ENCODE measurements at places on chromosomes 16 and 17.
A peak's percentile ranks its signal among the peaks of the same experiment; 100 is the strongest.

GRCh38 chr17:73640691-73641090 is 3.6 kb downstream of the SDK2 start:
- DNase-seq = no peak

DNA sequence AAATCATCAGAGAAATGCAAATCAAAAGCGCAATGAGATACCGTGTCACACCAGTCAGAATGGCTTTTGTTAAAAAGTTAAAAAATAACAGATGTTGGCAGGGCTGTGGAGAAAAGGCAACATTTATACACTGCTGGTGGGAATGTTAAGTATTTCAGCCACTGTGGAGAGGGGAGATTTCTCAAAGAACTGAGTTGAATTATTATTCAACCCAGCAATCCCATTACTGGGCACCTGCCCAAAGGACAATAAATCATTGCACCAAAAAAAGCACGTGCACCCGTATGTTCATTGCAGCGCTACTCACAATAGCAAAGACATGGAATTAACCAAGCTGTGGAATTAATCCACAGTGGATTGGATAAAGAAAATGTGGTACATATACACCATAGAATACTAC is 204.7 kb downstream of the HS3ST4 start:
- no peak for DNase-seq

- peak; percentile 9 for DNase-seq
Measured at GRCh38 chr16:27646806-27647205, 96.9 kb downstream of the KATNIP start.

GRCh38 chr17:49993423-49994060 is 1.5 kb downstream of the DLX3 start:
- no peak for DNase-seq

DNA sequence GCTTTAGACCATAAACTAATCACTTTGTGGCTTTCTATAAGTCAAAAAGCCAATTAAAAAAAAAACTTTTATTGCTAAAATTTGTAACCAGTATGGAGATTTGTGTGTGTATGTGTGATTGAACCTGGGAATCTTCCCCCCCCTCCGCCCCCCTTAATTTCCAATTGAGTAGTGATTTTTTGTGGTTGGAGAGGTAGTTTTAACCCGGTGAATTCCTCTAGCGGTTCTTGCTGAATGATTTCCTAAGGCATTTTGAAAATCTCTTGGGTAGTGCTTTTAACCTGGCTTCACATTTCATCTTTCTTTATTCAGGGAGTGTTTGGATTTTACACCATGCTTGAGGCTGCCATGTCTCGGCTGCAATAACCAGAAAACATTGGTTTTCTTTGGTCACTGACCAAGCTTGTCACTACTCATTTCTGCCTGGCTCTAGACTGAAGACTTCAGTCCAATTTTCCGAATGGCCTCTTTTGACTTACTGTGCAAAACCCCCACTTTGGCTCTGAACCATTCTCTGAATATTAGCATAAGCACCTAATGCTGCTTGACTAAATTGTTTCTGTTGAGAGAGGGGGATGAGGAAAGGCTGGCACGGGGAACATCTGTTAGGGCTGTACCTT is 35.6 kb downstream of the PRKCA start:
- DNase-seq = no peak

DNA sequence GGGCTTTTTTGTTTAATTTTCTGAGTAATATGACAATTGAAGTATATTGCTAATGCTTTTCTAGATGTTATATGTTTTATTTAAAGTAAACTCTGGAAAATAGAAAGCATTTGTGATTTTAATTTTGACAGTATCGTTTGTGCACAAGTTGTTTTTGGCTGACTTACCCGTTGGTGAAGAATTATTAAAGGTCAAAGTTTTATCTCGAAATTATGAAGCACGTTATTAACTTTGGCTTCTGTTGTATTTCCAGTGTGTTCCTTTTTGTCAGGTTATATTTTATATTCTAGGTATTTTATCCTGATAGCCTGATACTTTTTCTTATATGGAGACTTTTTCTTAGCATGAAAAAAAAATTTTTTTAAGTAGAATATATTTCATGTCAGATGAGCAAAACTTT is 16.8 kb downstream of the PRKCA start:
- no peak for DNase-seq

GRCh38 chr17:81261582-81262336 is 22.6 kb downstream of the NDUFAF8 start:
- no peak for DNase-seq

- DNase-seq = no peak
Measured at GRCh38 chr16:7688811-7689210, 356.2 kb downstream of the RBFOX1 start.

- DNase-seq = peak; percentile 55
Measured at GRCh38 chr16:86519649-86520316, 9.5 kb downstream of the FOXF1 start.

DNA sequence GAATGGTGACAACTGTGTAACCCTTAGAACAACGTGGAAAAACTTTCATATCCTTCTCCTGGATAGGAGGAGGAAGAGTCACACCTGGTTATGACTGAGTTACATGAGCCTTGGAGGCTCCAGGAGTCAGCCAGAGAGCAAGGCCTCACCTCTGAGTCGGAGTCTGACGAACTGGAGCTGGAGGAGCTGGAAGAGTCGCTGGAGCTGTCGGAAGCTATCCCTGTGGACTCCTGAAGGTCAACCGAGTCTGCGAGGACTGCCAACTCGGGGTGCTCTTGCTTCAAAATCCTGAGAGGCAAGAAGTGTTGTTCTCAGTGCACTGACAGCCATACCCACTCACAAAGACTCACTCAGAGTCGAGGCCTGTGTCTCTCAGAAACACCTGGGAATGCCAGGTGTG is 6.2 kb downstream of the JMJD6 start:
- DNase-seq = no peak

- peak; percentile 78 for DNase-seq
Measured at GRCh38 chr16:3112058-3112880, at the start of gene ZNF205. Gene ZNF205 (plus strand): TSS chr16:3112586. CDS start chr16:3113431, 845 bp downstream.

DNA sequence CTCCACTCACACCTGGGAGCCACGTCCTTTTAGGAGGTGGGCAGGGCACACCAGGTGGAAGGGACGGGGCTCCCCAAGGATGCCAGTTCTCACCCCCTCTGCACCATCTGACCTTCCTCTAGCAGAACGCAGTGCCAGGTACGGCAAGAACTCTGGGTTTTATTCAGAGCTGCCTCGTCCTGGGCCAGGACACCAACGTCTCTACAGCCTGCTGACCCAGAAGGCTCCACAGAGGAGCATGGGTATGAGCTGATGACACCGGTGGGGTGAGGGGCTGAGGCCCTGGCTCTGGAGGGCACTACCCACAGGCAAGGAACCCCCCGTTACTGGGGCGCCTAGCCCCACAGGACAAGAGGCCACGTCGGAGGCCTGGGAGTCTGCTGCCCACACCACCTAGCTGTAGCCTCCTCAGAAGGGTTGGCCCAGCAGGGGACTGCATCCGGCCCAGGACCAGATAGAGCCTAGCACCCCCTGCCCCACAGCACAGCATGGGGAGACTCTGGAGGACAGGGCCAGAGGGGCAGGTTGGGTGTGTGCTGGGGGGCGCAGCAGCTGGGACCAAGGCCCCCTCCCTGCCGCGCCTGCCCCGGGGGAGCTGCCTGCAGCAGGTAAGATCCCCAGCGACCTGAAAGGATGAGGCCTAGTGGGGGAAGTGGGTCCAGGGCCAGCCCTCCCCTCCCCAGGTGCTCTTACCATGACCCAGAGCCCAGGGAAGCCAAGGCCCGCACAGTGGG is 13.9 kb downstream of the BCAR1 start:
- no peak for DNase-seq

GRCh38 chr16:85163278-85164112 is 51.2 kb upstream of the CIBAR2 start:
- DNase-seq = no peak

GRCh38 chr17:79028496-79029326 is 4.7 kb downstream of the C1QTNF1 start:
- peak; percentile 62 for DNase-seq

DNA sequence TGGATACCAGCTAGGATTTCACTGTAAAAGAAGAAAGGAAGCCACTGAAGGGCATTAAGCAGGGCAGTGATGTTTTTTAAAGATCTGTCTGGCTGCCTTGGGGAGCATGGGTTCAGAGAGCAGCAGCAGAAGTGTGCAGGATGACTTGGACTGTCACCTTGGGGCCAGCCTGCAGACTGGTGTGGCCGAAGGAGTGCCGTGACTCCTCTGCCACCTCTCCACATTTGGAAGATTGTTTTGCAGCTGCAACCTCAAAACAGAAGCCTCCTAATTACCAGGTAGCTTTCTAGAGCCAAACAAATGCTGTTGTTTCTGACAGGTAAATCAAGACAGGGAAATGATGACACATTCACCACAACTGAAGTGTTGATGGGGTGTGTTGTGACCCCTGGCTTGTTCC is 681.4 kb downstream of the WWOX start:
- no peak for DNase-seq

- no peak for DNase-seq
Measured at GRCh38 chr16:58433569-58433951, 41.3 kb downstream of the GINS3 start.

DNA sequence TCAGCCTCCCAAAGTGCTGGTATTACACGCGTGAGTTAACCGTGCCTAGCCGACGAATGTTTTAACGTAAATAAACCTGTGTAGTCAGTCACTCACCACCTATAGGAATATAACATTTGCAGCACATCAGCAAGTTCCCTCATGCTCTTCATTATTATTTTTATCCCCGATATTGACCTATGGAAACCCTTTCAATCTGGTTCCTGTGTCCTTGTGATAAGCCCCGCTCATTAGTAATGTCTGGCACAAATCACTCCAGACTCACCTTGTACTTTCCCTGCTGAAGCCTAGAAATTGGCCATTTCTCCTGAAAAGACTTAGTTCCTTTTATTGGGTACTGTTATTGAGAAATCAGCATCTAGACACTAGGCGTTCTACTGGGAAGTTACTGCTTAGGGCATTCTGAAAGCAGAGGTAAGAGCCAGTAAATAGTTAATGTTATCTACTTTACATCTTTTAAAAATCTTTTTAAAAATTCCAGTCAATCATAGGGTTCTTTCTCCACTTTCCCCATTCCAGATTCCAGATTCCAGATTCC is 1.5 kb upstream of the PHKG2 start:
- DNase-seq = no peak

DNA sequence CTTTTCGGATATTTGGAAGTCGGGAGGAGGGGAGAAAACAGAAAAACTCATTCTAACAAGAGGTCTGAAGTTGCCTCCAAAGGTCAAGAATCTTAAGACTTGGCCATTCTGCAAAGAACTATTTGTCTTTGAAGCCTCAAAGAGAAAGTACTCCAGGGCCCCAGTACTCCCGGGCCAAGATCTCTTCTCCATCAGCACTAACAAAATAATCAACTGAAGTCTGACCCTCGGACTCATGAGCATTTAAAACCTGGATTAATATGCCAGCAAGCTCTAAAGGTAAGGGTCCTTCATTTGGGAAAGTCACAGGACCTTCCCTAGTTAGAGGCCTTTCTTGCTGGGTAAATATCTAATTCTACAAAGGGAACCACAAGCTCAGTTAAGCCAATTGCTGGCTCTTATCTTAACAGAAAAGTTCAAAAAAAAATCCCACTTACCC is 4.5 kb downstream of the AXIN2 start:
- DNase-seq = no peak

DNA sequence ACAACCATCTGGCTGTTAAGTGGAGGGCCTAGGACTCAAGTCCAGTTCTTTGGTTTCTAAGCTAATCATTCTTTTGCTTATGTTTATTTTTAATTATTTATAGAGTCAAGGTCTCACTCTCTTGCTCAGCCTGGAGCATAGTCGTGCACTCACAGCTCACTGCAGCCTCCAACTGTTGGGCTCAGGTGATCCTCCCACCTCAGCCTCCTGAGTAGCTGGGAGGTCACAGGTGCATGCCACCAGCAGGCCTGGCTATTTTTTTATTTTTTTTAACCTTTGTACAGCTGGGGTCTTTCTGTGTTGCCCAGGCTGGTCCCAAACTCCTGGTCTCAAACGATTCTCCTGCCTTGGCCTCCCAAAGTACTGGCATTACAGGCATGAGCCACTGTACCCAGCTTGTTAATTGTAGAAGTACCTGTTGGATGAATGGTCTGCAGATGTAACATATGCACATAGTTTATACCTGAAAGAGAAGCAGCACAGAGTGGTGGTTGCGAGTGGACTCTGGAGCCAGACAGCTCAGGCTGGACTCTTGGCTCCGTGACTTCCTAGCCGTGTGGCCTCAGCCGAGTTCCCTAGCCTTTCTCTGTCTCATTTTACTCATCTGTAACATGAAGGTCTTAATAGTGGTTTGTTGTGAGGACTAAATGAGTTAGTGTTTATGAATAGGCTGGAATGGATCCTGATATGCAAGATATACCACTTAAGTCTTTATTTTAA is 337.5 kb downstream of the SNX29 start:
- DNase-seq = no peak

DNA sequence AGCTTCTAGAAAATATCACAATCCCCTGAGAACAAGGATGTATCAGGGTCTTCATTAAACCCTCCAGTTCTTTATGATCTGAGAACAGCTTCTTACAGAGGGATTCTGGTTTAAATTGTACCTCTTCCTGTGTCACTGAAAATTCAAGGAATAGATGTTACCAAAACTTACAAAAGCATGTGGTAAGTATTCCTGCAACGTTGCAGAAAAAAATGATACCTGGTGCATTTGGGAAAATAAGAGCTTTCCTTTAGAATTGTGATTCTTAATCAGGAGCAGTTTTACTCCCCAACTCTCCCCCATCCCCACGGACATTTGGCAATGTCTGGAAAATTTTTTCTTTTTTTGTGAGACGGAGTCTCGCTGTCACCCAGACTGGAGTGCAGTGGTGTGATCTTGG is 7.3 kb downstream of the SLFN14 start:
- DNase-seq = no peak

GRCh38 chr17:76150712-76151622 is 9.9 kb upstream of the FOXJ1 start:
- no peak for DNase-seq

DNA sequence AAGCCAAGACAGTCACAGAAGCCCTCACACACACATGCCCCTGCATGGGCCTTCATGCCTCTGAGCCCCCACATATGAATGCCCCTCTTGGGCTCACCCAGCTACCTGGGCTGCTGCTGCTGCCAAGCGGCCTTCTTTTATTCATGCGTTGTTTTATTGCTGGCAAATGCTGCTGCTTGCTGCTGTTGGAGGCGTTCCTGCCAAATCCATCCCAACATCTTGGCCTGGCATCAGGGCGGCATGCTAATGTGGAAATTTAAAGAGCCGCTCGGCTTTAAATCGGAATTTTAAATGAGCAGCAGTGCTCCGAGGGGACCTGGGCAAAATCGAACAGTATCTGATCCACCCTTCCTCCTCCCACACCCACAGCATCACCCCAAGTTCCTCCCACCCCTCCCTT is 39.0 kb downstream of the NEUROD2 start:
- no peak for DNase-seq

All from cardiac fibroblast (primary cell).